ENCODE measurements at places on chromosomes 5 and 9.

GRCh38 chr5:11130131-11130530, 369.1 kb upstream of the DAP start:
- DNase-seq: no peak

DNA sequence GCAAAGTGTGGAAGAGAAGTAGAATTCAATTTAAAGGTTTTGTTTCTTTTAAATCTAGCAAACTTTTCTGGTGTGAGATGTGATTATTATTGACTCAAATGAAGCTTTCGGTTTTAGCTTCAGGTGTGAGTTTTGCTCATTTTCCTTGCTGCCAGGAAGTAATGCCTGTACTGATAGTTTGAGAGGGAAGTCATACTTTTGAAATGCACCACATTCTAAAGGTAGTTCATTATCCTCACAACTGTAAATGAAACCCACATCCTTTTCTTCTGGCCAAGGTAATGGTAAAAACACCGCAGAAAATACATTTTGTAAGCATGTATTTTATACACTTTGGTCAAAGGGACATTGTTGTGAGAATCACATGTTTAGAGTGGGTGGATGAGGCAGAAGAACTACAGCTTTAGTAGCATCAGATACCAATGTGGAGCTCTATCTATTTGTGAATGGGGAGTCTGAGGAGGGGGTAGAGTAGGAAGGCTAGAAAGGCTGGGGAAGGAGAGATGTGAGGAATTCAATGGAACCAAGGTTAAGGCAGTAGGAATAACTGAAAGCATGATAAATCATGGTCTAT, 167.0 kb upstream of the CDKN2B start:
- no peak for DNase-seq

DNA sequence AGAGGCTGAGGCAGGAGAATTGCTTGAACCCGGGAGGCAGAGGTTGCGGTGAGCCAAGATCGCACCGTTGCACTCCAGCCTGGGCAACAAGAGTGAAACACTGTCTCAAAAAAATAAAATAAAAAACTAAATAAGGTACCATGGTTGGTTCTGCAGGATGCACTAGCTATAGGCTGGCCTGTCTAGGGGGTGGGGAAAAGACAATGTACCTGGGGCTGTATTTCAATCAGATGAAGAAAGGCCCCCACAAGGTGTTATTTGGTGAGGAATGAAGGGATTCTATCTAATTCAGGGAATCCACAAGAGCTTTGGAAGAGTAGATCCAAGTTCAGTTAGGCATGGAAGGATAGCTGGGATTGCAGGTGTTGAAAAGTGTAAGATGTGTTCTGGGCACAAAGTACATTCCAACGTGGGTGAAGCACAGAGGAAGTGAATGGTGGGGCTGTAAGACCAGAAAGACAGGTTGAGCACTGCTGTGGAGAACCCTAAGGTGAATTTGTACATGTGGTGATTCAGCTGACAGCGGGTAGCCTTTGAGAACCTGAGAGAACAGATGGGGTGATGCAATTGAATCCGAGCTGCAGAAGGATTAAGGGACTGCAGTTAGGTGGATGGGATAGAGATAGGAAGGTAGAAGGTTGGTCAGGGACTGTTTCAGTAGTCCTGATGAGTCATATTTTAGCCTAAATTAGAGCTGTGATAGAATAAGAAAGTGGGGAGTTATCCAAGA, 71.8 kb downstream of the CAST start:
- no peak for DNase-seq

- no peak for DNase-seq
These were observed 8.8 kb downstream of the CSNK1G3 start for GRCh38 chr5:123520677-123521247.

DNA sequence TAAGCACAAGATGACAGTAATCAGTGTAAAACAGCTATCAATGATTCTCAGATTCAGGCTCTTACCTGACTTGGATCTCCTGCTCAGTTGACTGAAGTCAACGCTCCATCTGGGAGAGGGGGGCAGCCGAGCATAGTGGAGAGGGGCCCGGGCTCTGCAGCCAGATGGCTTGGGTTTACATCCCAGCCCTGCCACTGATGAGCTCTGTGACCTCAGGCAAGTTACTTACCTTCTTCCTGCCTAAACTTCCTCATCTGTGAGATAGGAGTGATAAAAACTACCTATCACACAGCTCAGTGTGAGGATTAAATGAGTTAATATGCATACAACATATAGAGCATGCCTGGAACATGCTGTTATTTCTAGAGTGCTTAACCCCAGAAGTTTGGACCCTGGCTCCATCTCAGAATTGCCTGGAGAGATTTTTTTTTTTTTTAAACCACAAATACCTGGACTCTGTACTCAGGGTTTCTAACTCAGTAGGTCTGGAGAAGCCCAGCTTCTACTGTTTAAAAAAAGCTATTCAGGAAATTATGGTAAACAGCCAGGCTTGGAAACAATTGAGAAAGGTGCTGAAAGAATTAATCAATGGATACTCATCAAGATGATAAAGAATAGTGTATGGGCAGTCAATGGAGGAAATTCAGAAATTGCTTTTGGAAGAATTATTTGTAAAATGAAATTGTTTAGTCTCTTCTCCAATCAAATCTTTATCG, 72.2 kb downstream of the ANKRD55 start:
- no peak for DNase-seq

GRCh38 chr9:86676396-86676795, 270.9 kb downstream of the GAS1 start:
- no peak for DNase-seq

- DNase-seq: peak; percentile 75
These were observed 64.6 kb downstream of the ABCA1 start for GRCh38 chr9:104863180-104863883.

DNA sequence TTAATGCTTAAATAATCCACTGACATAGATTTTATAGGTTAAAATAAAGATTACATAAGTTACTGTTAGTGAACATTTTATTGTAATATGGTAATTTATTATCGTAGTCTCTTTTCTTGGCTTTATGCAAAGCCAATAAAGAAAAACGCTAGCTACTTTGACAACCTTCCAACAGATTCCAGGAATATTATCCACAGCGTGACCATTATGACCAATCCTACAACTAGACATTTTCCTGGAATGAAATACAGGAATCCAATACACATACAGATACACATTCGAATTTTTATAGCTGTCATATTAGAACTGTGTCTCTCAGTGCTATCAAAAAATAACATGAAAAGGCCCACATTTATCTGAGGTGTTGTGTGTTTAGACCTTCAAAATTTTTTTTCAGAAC, 13.1 kb downstream of the RPS23 start:
- DNase-seq: peak; percentile 46

- no peak for DNase-seq
These were observed 34.4 kb downstream of the GSN start for GRCh38 chr9:121302341-121302740.

GRCh38 chr5:138542180-138542955, 668 bp downstream of the ETF1 start:
- DNase-seq: peak; percentile 10

DNA sequence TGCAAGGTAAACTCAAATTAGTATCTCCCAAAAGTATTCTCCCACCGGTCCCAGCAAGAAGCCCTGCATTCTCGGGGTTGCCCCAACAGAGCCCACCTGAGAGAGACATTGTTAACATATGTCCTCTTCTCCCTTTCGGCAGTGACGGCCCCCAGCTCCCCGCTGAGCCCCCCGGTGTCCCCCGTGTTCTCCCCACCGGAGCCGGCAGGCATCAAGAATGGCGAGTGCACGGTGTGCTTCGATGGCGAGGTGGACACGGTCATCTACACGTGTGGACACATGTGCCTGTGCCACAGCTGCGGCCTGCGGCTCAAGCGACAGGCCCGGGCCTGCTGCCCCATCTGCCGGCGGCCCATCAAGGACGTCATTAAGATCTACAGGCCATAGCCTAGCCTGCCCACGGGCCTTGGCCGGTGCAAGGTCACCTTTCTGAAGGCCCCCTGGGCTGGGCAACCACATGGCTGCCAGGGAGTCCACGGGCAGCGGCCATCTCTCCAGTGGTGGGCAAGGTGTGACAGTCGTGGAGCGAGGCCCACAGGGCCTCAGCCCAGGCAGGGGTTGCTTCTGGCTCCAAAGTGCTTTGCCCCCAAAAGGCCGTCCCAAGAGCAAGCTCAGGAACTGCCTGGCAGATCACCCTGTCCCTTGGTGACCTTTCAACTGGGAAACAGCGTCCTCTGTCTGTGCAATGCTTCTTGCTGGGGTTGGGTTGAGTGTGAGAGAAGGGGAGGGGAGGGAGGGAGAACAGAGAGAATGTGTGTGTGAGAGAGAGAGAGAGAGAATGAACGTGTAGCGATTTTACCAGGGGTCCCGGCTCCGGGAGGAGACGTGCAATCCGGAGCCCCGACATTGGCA, 45.7 kb downstream of the NEURL1B start:
- DNase-seq: no peak

GRCh38 chr5:76838481-76839261, 11.1 kb upstream of the S100Z start:
- DNase-seq: no peak

- DNase-seq: peak; percentile 36
These were observed 71.5 kb upstream of the EQTN start for GRCh38 chr9:27368316-27368985.

GRCh38 chr9:88604836-88605511, 70.0 kb downstream of the NXNL2 start:
- no peak for DNase-seq

DNA sequence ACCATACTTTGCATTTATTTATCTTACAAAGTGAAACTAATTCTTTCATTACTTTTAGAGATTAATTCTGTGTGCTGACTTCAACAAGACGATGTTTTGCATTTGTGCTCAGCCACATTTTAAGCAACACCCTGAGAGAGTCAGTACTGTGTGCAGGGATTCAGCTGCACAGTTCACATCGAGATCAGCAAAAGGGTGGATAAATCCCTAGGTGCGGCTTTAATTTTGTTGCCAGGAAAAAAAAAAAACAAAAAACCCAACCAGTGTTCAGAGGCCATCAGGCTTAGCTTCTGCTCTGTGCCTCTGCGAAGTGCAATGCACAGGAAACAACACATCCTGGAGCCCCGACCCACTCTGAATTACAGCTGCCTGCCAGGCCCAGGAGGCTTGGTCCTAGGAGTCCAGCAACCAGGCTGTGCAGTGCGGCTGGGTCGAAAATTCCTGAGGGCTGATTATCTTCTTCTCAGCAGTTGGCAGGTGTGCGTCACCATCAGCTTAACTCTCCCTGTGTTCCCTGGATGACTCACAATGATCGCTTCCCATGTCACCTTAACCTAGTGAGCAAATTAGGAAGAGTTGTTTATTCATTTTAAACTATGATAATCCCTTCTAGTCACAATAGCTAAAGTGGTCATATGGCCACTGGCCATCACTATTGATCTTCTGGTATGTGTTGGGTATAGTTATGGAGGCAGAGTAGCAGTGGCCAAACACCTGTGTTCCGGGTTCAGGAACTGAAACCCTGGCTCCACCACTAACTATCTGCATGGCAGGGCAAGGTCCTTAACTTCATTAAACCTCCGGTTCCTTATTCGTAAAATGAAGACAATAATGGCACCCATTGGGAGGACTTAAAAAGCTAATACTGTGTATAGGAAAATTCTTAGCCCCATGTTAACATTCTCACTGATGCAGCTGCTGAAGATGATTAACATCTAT, 31.2 kb upstream of the NDUFB6 start:
- DNase-seq: no peak

GRCh38 chr5:56574778-56575177, 240.6 kb upstream of the MAP3K1 start:
- no peak for DNase-seq

DNA sequence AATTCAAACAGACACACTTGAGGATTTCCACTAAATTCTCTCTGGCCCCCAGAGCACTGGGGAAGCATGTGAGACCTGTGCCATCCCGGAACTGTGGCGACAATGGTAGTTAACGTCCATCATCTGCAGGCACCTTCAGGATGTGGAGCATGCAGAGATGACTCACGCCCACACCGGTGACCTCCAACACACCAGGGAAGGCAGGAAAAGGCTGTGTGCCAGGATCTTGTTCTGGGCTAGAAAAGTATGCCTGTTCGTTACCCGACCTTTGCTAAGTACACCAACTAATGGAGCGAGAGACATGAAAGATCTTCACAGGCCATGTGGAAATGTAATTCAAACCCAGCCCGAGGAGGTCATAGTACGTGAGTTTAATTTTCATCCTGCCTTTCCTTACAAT, 208.8 kb downstream of the MELK start:
- no peak for DNase-seq

GRCh38 chr5:108379722-108380530, 2.0 kb downstream of the FBXL17 start:
- no peak for DNase-seq

- no peak for DNase-seq
These were observed 55.8 kb upstream of the ZFAND5 start for GRCh38 chr9:72420783-72421182.

DNA sequence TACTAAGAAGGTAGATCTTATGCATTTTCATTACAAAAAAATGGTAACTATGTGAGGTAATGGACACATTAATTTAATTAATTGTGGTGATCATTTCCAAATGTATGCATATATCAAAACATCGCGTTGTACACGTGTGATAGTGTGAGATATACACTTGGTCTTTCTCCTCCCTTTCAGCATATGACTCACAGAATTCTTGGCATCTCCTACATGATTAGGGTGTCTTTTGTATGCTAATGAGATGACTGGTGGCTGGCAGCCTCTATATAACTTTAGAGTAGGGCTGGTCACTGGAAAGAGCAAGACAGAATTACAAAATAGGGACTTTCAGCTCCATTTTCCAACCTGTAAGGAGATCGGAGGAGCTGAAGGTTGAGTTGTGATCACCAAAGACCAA, 1167.6 kb downstream of the CDH12 start:
- DNase-seq: no peak

DNA sequence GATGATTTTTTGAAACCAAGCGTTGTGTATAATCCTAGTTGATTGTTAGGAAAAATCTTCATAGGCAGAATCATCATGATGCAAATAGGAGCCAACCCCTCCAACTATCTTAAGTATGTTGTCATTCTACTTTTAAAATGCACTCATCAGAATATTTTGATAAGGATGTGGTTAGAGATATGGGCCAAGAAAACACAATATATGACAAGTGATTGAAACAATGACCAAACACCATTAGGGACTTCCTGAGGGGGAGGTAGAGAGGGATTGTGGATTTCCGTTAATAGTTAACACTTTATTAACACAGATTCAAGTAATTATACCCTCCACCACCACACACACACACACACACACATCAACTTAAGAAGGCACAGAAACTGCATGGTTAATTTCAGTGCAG, 143.3 kb downstream of the ARSB start:
- no peak for DNase-seq

DNA sequence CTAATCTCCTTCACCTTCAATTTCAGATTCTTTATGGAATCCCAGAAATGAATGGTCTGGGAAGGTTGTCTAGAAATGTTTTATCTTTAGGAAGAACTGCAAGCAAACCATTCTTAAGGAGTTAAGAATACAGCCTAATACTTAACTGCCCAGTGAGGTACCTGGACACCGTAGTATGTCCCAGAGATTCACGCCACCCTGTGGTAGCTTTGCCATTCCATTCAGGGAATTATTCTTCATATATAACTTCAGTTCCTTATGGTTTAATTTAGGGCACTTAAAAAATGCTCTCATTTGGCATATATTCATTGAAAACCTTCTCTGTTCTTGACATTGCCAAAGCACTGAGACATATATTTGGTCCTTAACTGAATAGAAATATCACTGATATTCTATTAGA, 49.7 kb downstream of the ACTBL2 start:
- DNase-seq: no peak

All from GM03348 (cell line).